ENCODE measurements at places on chromosomes 2 and 18.

- DNase-seq = no peak
Observed at GRCh38 chr18:5073026-5073944, 123.8 kb downstream of the AKAIN1 start.

DNA sequence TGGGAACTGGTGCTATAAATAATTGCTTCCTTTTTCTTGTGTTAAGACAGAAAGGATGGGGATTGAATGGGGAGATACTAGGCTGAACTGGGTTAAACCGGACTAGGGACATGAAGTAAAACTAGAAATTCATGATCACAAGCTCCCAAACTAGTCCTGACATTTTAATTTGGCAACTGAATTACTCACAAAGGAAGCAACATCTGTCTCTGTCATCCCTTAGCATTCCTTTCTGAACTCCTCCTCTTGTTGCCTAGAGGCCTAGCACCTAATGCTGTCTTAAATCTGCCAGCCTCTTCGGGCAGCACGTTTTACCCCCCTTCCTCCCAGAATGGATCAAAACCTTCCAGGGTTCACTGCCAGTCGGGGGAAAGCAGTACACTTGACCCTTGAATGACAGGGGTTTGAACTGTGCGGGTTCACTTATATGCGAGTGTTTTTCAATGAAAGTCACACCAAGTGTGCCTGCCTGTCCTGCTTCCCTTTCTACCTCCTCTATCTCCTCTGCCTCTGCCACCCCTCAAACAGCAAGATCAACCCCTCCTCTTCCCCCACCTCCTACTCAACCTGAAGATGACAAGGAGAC, 8.2 kb downstream of the KCTD1 start:
- DNase-seq = no peak

DNA sequence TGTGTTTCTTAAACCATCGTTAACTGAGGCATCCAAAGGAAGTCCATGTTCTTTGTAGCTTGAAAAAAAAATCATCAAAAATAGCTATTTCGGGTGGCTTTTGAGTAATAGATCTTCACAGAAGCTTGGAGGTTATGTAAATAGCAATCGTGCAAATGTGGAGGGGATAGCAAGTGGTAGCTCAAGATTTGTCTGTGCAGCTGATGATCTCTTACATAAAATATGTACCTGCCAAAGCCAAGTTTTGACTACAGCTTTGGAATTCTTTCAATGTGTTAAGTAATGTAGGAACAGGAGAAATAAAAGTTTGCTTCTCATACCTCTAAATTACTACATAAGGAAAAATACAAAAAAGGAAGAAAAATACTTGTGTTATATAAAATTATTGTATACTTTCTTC, 1432.0 kb downstream of the DPP10 start:
- no peak for DNase-seq

- DNase-seq = no peak
Observed at GRCh38 chr2:222322236-222322635, 23.4 kb upstream of the PAX3 start.

GRCh38 chr18:39854291-39854690, 2100.7 kb upstream of the PIK3C3 start:
- no peak for DNase-seq

GRCh38 chr2:200670313-200670712, 84.5 kb downstream of the AOX1 start:
- no peak for DNase-seq

- no peak for DNase-seq
Observed at GRCh38 chr18:57923611-57924010, 120.4 kb upstream of the NEDD4L start.

GRCh38 chr18:10776493-10776892, 250.7 kb downstream of the NAPG start:
- DNase-seq = no peak

DNA sequence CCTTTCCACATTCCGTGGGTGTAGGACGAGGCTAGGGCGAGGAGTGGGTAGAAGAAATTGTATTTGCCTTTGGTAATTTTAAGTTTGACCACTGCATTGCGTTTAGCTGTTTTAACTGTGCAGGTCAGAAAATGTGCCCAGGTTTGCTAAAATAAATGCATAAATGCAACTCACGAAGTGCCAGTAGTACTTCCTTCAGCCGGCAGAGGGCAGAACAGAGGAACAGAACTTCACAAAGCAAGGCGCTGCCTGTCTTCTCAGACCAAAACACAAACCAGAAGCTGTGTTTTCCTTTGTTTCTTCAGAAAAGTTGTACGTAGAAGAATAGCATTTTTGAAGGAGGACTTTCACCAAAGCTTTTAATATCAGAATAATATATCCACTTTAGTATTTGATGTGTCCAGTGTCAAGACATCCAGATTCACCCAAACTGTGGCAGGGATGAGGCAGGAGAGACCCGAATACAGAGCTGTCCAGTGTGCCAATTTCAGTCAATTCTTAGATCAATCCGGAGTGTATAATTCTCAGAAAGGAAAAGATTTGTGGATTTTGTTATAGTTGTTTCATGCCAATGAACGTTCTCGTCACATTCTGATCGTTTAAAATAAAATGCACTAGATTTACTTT, 348.6 kb downstream of the DLGAP1 start:
- DNase-seq = peak; percentile 70

- no peak for DNase-seq
Observed at GRCh38 chr2:74092275-74092674, 55.4 kb downstream of the BOLA3 start.

DNA sequence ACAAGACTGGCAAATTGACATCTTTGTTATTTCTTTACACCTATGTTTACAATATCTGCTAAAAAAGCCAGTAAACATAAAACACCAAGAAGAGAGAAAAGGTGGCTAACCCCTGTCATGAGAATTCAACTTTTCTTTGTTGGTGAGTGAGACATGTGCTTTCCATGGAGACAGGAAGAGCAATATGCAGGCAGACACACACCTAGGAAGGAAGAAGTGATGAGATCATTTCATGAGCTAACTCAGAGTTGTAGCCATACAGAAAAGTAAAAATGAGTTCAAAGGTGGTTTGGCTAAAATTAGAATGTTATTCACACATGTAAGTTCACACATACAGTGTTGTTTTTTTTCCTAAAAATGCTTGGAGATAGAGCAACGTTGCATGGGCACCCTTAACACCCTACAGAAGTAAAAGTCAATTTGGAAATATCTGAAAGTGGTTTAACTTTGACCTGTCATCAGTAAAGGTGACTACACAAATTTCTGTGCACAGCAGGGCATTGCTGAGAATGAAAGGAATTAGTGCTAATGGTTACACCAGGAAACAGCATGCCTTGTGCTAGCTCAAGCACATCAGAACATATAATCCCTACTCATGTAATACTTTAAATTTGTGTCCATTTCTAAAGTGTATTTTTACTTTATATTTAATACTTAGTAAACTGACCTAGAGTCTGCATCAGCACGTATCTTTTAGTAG, 557.6 kb downstream of the CBLN2 start:
- no peak for DNase-seq

DNA sequence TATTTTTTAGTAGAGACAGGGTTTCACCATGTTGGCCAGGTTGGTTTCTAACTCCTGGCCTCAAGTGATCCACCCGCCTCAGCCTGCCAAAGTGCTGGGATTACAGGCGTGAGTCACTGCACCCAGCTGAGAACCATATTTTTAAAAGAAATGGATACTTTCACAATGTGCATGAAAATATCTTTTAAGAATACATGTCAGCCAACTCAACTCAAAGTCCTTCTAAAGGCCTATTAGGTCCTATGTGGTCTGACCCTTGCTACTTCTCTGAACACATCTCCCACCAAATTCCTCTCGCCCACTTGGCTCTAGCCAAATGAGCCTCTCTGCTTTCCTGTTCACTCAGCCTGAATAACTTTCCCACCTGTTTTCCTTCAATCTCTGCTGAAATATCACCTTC, 119.6 kb downstream of the MTX2 start:
- DNase-seq = no peak

DNA sequence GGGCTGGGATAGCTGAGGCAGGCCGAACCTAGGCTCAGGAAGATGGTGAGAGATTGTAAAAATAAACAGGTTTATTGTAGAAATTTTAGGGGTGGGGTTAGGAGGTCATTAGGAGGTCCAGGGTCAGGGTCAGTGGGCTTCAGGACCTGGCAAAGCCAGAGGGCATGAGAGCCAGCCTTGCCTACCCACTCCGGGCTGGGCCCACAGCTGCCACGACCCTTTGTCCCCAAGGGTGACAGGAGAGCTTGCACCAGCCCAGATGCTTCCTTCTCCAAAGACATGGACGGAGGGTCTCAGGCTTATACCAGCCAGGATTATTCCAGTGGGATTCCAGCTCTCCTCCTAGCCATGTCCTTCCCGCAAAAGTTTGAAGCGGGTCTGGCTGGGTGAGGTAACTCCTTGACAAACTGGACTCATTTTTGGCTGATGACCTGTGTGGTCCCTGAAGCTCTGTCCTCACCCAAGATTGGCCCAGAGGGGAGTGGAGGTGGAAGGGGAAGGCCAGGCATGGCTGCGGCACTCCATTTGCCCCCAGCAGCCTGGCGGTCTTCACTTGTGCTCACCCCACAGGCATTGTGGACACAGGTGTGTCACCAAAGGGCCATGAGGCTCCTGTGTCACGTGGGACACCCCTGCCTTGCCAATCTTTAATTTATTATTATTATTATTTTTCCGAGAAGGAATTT, 23.8 kb upstream of the ATOH8 start:
- no peak for DNase-seq

GRCh38 chr2:29931818-29932217, 10.4 kb upstream of the ALK start:
- no peak for DNase-seq

DNA sequence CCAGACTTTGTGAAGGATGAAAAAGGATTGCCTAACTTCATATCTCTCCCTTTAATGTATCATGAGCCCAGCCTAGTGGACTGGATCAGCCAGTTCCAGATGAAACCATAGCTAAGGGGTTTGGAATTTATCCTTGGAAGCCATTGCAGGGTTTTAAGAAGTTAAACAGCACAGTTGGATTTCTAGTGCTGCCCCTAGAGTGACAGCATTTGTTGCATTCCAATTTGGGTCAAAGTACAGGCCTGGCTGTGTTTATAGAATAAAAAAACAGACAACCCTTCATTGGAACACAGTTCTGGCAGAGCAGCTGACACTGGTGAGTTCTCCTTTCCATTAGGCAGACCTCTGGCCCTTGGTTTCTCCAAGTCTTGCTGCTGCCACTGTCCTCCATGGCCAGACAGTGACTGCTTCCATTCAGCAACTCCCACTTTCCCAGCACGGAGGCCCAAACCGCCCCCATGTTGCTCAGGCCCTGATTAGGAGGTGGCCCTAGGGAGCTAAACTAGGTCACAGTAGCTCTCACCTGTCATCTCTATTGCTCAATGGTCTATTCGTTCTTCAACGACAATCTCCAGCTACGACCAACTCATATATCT, 8.0 kb downstream of the GPR39 start:
- DNase-seq = no peak

DNA sequence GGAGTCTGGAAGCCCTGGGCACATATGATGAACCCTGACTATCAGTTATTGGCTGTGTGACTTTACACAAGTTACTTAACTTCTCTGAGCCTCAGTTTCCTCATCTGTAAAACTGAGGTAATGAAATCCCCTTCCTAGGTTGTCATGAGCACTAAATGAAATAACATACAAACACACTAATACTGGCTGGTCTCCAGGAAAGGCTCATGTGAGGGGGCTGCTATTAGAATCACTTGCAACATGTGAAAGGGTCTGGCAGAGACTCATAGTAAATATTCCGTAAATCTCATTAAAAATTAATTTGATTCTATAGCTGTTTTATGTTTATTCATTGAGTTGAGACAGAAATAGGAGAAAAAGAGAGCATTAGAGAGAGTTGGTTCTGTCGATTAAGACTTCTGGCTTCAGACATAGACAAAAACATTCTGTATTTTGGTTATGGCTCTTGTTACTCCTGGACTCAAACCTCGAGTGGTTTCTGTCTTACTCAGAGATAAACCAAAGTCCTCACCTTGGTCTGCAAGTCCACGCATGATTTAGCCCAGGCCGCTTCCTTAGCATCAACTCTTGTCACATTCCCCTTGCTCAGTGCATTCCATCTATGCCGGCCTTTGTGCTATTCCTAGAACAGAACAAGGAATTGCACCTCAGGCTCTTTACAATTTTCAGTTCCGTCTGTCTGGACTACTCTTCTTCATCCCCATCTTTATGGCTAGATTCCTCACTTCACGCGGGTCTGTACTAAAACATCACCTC, 139.1 kb downstream of the NXPH2 start:
- no peak for DNase-seq

DNA sequence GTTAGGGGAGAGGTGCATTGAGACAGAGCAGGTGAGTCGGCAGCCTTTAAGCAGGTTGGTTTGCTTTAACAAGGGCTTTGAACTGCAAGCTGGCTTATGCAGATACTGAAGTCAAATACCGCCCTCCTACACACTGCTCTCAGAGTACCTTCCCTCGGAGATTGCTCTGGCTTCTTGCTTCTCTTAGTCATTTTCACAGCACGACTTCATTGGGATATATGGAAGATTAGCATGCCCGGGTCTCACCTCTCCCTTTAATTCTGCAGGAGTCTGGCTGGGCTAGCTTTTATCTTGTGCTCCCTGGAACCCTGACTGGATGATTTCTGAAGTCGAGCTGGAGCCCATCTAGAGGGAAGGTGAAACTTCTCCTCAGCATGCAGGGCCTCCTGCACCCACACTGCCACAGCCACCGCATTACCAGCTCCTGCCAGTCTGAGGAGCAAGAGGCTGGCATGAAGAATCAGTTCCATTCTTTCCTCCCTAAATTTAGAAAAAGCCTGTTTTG, 395.5 kb upstream of the HNRNPA3 start:
- peak; percentile 31 for DNase-seq

DNA sequence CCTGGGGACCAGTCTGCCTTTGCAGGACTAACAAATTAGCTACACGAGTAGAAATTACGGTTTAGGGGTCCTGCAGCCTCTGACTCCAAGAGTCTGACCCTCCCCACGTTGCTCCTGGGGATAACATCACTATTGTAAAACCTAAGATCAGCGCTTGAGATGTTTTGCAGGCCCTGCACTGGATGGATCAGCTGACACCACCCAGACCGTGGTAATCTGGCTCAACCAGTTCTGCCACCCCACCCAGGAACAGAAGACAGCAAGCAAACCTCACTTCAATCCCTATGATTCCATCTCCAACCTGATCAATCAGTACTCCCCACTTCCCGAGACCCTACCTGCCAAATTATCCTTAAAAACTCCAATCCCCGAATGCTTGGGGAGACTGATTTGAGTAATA, 31.7 kb downstream of the NGEF start:
- DNase-seq = no peak

DNA sequence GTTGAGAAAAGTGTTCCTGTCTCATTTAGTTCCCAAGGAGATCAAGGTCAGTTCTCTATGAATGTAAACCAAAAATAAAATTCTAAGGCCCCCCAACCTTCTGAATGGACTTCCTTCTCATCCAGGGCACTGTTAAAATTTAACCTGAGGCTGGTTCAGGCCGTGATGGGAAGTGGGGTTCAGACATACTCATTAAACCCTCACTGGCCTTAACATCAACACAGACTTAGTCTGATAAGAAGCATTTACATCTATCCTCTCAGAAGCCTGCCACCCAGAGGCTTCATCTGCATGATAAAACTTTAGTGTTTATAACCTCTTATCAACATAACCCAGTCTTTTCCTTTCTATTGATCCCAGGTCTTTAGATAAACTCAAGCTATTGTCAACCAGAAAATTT, 22.4 kb downstream of the ITSN2 start:
- no peak for DNase-seq

- no peak for DNase-seq
Observed at GRCh38 chr2:86543335-86543734, 19.9 kb downstream of the CHMP3 start.

Data from activated CD4-positive, alpha-beta memory T cell treated with anti-CD3 and anti-CD28 coated beads for 36 hours (primary cell).